ENCODE measurements at places on chromosomes 16 and 17.

DNA sequence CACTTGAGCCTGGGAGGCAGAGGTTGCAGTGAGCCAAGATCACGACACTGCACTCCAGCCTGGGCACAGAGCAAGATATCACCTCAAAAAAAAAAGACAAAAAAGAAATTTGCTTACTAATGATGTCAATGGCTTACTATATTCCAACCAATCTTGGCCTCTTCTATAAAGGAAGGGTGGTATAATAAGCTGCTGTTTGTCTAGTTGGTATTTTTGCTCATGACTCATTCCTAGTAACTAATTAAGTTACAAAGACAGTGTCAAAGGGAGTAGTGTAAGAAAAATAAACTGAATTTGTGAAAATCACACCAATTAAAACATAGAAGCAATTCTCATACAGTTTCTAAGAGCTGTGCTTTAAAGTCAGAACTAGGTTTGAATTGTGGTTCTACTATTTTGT, 82.5 kb downstream of the NLK start:
- no peak for DNase-seq

DNA sequence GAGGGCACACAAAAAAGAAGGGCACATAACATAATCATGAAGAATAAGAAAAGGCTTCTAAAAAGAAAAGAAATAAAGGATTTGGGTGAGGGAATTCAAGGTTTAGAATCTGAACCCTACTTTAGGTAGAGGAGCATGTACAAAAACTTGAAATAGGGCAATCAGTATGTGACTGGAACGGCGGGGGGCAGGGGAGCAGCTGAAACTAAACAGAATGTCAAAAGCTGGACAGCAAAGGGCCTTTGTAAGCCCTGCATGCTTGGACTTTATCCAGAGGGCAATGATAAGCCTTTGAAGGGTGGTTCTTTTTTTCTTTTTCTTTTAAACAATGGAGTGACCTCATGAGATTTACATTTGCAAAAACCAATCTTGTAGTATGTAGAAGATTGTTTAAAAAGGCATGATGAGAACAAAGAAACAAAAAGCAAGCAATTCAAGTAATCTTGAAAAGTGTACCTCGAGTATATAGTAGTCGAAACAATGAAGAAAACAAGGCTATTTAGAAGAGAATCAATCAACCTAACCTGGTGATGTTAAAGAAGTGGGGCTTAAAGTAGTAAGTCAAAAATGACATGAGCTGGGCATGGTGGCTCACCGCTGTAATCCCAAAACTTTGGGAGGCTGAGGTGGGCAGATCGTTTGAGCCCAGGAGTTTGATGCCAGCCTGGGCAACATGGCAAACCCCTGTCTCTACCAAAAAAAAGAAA, 46.7 kb upstream of the ANKFY1 start:
- DNase-seq: no peak

GRCh38 chr16:53785044-53785443, 81.1 kb downstream of the FTO start:
- peak; percentile 29 for DNase-seq

DNA sequence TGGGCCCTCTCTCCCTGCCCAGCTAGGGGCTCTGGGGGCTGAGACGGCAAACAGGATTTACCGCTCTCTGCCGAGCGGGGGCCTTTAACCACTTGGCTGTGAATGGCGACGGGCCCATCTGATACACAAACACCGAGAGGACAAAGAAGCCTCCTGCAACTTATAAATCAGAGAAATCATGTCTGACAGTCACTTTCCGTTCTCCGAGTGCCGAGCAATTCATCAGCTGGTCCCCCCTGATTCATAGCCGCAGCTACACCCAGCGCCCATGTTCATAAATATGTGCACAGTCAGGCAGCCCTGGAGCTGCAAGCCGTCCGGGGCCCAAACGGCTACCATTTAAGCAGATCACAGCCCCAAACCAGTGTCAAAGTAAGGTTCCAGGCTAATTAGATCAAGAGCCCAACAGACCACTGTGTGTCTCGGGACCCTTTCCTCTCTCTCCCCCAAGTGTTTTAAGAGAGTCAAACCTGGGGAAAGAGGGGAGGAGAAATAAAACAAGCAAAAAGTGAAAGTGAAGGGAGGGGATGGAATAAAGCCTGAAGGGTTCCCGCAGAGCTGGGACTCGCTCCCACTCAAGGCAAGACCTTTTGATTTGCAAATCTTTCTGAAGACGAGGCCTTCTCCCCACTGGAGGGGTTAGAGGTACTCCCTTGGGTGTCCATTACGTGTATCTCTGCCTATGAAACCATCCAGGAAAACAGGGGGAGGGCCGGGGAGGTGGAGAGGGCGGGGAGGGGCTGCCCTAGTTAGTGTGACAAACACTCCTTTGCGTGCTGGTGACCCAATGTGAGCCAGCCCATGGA, 154.7 kb downstream of the C16orf78 start:
- no peak for DNase-seq

DNA sequence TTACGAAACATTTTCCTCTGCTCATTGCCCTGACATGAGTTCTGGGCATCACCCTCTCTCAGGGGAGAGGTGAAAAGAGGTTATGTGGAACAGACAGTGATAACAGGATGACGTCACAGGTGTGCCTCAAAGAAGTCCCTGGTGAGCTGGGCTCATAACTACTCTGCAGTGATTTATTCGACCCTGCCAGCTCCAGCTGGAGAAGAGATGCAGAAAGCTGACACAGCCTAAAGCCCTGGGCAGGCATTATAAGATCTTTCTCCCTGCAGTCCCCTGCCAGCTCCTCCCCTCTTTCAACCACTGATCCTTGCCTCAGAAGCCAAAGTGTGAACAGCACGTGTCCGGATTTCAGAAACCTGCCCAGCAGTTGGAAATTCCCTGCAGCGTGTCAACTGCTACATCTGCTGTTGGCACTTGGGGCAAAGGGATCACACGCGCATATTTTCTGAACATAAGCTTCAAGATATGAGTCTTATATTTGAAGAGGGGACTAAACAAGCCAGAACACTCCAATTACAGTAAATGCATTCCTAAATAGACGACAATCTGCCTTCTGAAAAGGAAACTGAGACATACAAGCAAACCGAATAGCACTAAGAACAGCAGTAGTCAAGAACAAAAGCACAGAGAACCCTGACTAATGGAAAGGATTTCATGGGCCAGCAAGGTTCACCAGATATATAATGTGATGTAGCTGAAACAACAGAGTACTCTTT, 80.5 kb downstream of the SMG6 start:
- no peak for DNase-seq

DNA sequence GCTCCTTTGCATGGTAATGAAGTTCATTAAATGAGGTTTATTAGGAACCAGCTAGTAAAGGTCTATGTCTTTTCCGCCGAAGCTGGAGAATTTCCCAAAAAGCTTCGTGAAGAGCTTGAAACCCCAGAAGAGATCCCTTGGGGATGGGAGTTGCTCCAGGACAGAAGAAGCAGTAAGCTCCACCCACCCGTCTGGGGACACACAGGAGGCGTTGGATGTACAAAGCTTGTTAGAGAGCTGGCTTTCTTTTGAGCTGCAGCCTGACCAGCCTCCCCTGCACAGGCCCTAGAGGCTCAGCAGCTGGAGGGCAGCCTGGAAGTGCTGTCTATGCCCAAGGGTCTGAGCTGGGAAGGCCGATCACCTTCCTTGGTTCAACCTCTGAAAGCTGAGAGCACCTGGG, 147.4 kb upstream of the SDK2 start:
- DNase-seq: no peak

DNA sequence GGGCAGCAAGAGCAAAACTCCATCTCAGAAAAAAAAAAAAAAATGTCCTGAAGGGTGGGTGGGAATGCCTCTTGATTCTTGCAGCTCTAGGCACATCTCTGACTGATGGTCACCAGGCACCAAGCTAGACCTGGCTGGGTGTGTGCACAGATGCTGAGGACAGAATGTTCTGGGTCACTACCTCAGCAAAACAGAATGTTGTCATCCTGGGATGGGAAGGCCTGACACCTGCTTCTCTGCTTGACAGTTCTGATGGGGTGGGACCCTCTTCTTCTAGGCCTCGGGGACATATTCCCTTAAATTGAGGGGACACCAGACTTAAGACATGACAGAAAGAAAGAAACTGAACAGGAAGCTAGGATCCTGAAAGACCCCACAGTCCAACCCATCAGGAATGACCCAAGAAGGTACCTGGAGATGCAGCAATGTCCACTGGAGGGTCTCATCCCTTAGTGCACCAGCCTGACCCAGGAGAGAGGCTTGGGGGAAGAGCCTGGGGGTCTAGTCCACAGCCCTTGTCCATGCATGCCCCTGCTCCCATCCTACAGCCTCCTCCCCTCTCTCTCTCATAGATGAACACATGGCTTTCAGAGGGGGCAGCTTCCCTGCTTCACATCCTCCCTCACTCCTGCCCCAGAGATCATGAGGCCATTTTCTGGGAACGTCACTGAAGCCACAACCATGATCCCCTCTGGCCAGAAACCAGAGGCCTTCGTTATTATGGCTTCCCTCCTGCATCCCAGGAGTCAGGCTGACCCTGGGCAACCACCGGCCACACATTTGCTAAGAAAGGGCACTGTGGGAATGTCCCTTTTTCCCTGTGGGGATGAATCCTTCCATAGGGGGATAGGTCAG, 3.8 kb upstream of the STAT5B start:
- DNase-seq: no peak

- DNase-seq: no peak
Observed at GRCh38 chr16:4306470-4307214, 9.2 kb upstream of the GLIS2 start.

GRCh38 chr17:40350689-40351358, 13.7 kb downstream of the GJD3 start:
- no peak for DNase-seq

DNA sequence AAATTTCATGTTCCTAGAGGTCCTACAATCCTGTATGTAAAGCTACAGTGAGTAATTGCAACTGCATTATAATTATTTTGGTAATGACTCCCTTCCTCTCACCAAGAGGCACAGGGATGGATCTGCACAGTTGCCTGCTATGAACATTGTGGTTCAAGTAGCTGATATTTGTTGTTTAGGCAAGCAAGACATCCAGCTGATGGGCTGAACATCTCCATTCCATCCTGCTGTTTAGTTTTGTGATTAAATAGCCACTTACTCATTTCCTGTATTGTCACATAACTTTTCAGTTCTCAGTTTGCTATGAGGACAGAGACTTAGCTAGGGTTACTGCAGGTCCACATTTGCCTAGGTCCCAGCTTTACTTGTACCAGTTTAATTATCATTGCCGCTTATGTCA, 181.2 kb upstream of the TBX2 start:
- DNase-seq: peak; percentile 46

- DNase-seq: no peak
Observed at GRCh38 chr17:31746884-31747495, 112.1 kb downstream of the COPRS start.

GRCh38 chr17:34379868-34380267, 16.8 kb upstream of the CCL1 start:
- DNase-seq: no peak

DNA sequence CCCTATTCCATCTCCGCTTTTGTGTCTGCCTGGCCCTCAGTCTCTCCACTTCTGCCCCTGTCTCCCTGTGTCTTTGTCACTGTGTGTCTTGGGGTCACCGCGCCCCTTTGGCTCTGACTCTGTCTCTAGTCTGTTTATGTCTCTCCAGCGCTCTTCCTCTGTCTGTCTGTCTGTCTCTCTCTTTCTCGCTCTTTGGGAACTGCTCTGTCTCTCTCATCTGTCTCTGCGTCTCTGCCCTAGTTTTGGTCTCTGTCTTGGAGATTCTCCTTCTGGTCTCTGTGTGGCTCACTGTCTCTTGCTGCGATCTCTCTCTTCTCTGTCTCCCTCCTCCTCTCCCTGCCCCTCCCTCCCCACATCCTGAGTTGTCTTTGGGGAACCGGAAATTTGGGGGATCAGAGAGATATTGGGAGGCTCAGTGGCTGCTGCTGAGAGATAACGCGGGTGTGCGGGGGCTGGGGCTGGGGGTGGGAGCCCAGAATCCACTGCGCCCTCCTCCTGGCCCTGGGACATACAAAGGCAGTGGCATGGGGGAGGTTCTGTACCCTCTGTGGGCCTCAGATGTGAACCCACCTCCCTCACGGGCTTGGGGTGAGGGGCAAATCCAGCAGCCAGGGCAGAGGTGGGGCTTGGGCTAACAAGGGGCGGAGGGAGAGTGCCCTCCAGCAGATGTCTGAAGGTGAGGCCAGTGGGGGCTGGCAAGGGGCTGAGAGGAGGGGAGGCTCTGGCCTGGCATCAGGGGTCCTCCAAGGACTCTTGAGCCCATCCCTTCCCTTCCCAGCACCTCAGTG, 24.4 kb downstream of the LAT start:
- DNase-seq: no peak

DNA sequence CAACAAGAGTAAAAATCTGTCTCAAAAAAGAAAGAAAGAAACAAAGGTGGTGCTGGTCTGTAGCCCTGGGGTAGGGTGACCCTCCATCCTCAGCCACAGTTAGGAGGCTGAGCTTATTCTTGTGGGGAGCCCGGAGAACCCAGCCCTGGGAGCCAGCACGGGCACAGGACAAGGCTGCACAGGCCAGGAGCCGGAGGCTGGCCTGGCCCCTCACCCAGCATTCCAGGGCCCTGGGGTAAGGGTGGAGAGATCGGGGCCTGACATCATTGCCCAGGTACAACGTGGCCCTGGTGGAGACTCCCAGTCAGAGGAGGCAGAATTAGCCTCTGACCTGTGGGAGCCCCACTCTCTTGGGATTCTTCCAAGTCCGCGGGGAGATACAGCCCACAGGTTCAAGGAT, 10.3 kb upstream of the KRT17 start:
- DNase-seq: no peak

DNA sequence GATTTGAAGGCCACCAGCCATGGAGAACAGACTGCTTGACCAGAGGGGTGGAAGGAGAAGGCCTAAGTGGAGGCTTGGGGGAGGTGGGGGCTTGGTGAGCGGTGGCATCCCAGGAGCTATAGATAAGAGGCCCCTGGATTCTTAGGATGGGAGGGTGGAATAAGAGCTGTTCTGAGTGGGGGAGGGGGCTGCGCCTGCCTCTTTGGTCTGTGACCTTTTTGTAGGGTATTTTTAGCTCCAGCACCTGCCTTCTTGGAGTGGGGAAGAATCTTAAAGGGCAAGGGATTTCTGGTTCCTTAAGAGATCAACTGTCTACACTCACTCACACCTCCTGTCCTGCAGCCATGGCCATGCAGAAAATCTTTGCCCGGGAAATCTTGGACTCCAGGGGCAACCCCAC, 567 bp downstream of the ENO3 start:
- no peak for DNase-seq

- no peak for DNase-seq
Observed at GRCh38 chr17:64315032-64315490, 52.0 kb upstream of the TEX2 start.

GRCh38 chr16:56758432-56758831, 28.5 kb downstream of the NUP93 start:
- DNase-seq: no peak

DNA sequence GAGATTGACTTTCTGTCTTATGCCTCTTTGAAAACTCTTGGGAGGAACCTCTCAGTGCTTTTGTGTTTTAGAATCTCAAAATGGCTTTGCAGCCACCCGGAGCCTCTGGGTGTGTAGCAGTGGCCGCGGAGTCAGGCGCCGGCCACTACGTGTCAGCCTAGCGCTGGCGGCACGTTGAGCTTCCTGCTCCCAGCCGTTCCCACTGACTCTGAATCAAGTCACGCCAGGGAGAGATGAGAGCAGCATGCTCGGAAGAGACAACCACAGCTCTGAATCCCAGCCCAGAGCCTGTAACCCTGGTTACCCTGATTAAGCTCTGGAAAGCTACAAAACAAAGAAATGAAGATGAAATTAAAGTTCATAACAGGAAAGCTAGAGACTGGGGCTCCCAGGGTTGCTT, 97.4 kb upstream of the CACNG5 start:
- no peak for DNase-seq

All from AG04449 (cell line).